ENCODE measurements at places on chromosomes 2 and 18.

- no peak for DNase-seq
These were observed 123.2 kb downstream of the BIRC6 start for GRCh38 chr2:32479993-32480392.

DNA sequence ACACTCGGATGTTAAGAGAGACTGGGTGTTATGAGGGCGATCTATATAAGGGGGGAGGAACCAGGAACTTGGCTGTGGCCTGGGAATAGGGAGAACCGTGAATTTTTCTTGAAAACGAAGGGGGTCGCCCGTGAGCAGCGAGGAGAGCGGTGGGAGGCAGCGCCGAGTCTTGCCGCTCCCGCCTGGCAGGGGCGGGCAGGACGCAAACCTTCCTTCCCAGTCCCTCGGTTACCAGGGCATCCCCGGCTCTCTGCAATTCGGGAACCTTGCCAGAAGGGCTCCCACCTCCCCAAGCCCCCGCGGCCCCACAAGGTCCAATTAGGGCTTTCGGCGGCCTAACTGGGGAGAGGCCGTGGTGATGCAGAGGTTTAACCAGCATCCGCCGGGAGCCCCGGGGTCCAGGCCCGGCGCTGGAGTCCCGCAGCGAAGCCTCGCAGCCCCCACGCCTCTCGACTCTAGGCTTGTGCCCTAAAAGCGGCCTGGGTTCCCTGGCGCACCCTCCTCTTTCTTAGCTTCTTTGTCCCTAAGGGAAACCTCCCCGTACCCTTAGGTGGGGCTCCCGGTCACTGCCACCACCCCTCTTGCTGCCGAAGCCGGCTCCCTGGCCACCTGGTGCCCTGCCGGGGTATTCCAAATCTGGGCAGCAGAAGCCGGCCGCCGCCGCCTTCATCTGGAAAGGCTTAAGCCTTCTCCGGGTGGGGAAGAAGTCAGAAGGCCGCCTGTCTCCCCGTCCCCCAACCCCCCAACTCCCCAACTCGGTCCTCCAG, 680 bp upstream of the FHOD3 start:
- no peak for DNase-seq

- no peak for DNase-seq
These were observed 157.4 kb downstream of the TANC1 start for GRCh38 chr2:159125858-159126257.

- DNase-seq, result no peak
These were observed 120.1 kb downstream of the KCNF1 start for GRCh38 chr2:11031876-11032275.

GRCh38 chr2:45765007-45765727, 113.7 kb downstream of the PRKCE start:
- no peak for DNase-seq

- DNase-seq, result no peak
These were observed 142.5 kb downstream of the FAM210A start for GRCh38 chr18:13583576-13584550.

- no peak for DNase-seq
These were observed 16.9 kb downstream of the LYG2 start for GRCh38 chr2:99238599-99238998.

- no peak for DNase-seq
These were observed 103.6 kb downstream of the ACKR3 start for GRCh38 chr2:236673126-236673822.

DNA sequence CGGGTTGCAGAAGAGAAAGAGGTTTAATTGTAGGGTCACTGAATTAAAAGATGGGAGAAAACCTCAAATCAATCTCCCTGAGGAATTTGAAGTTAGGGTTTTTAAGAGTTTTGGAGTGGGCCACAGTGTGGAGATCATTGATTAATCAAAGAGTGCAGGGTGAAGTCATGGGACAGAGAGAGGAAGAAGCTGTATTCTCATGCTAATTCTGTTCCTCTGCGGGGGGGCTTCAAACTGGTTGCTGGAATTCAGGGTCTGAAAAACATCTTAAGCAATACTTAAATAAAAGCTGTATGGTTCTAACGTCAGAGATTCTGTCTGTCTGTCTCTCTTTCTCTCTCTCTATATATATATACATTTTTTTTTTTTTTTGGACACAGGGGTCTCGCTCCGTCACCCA, 169.8 kb upstream of the SPATS2L start:
- DNase-seq, result no peak

- no peak for DNase-seq
These were observed 78.7 kb downstream of the MTCL1 start for GRCh38 chr18:8783994-8784530.

DNA sequence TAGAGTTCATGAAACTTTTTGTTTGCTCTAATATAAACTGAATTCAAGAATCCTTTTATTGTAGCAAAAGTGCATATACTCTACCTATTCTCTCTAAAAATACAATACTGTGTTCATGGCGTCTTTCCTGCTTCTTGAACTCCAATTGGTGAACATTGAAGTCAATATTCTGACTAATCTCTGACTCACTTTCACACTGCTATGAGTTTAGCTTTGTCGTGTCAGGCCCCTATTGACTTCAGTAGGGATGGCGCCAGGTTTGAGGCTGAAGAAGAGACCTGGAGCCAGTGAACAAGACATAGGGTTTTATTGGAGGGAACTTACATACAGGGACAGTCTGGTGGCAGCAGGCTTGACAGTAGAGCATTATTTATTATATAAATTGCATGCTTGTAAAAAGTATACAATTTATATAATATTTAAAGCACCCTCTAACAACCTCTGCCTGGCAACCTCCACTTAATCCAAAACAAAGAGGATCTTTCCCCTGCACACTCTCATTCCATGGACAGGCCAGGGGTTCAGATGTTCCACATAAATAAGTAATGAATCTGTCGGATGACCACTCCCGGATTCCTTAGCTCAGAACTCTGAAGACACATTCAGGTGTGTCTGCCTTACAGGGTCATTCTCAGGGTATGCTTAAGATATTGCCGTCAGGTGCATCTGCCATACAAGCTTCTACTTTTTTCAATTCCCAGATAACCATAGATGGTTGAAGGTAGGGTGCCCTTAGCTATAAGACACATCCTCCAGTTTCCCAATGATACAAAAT, 141.0 kb downstream of the CERS6 start:
- DNase-seq, result no peak

GRCh38 chr2:189086710-189087109, 92.9 kb downstream of the COL5A2 start:
- DNase-seq, result no peak

GRCh38 chr2:68237404-68237803, 14.9 kb downstream of the PPP3R1 start:
- no peak for DNase-seq

DNA sequence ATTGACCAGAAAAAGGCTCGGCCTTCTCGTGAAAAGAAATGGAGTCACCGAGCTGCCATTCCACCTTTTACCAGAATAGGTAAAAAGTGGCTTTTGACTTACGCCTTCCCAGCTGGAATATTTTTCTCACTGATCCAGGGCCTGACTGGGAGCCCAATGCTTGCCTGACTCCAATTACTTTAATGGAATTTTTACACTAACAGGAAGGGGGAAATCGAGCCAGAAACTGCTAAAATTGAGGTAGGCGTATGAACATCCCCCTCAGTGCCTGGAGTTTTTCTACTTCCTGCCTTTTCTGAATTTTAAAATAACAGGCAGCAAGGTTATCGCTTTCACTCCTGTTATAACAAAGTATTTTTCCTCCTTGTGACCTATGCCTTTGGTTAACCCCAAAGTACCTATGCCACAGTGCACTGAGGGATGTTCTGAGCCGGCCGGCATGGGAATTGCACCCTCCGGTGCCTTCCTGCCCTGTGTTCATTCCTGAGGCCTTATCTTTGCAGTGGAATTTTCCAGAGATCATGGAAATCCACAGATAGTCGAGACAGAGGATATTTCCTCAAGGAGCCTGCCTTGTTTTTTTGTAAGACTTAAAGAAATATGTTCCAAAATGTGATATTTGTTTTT, 18.3 kb upstream of the RPL31 start:
- no peak for DNase-seq

- no peak for DNase-seq
These were observed 398.1 kb downstream of the TNS1 start for GRCh38 chr2:217604527-217605194.

- DNase-seq, result no peak
These were observed 52.3 kb downstream of the IRS1 start for GRCh38 chr2:226747288-226747687.

DNA sequence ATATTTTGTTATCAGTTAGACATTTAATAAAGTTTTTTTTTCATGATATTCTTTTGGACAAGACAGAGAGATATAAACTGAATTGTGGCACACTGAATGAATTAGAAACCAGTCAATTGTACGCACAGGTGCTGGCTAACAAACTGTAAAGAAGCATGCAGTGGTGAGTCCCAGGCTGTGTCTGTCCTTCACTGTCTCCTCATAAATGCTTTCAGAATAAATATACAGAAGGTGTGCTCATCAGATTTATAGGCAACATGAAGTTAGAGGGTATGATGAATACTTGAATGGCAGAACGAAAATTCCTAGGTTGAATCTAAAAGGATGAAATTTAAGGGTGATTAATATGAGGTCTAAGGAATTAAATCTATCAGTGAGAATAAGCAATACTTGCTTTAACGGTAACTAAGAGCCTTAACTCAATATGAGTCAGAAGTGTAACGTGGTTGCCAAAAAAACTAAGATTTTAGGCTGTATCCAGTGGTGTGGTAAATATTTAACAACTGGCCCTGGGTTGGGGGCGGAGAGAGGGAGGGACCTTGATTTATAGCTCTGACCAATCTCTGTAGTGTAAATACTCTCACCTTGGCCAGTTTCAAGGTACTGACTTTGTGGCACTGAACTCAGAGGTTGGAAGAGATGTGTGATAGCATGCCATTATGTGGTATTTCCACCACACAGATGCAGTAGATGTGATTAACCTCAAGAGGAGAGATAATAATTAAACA, 41.9 kb upstream of the AAK1 start:
- no peak for DNase-seq

GRCh38 chr2:224024270-224024669, 14.8 kb downstream of the SERPINE2 start:
- DNase-seq, result no peak

DNA sequence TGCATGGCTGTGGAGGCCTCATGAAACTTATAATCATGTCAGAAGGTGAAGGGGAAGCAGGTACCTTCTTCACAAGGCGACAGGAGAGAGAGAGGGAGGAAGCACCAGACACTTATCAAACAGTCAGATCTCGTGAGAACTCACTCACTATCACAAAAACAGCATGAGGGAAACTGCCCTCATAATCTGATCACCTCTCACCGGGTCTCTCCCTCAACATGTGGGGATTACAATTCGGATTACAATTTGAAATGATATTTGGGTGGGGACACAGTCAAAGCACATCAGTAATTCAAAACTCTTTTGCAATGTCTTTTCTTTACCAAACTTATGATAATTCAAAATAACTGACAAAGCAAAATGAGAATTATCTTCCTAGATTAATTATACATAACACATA, 8.5 kb upstream of the CCDC68 start:
- DNase-seq, result no peak

GRCh38 chr2:236309669-236310029, 45.4 kb upstream of the ASB18 start:
- no peak for DNase-seq

GRCh38 chr18:58754544-58755068, 83.3 kb downstream of the MALT1 start:
- DNase-seq, result no peak

GRCh38 chr18:79344208-79344581, 51.5 kb upstream of the NFATC1 start:
- DNase-seq, result no peak

GRCh38 chr2:69090820-69091219, 77.8 kb downstream of the ANTXR1 start:
- DNase-seq, result no peak

GRCh38 chr18:51639541-51639940, 442.1 kb upstream of the MEX3C start:
- no peak for DNase-seq

GRCh38 chr2:234098681-234099080, 48.2 kb downstream of the SPP2 start:
- DNase-seq, result no peak

GRCh38 chr2:143398781-143399180, 269.6 kb downstream of the ARHGAP15 start:
- no peak for DNase-seq

- DNase-seq, result no peak
These were observed 16.6 kb downstream of the ARPC2 start for GRCh38 chr2:218233543-218233942.

- DNase-seq, result no peak
These were observed 145.7 kb upstream of the KLF7 start for GRCh38 chr2:207311316-207312005.

- DNase-seq, result no peak
These were observed 4.6 kb upstream of the ADRA2B start for GRCh38 chr2:96120991-96121390.

DNA sequence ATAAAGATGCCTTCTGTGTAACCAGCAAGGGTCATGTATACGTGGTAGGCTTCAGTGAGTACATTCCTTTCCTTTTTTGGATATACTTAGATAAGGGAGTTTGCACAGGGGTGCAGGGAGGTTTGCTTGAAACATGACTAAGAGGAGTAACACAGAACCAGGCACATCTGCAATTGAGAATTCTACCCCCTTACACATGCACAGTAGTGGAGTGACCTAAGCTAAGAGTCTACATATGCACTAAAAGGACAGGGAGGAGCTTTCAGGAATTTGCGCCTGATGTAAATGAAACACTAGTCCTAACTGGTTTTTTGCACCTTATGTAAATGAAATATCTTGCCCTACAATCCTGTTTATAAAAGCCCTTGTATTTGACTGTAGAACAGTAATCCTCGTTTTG, 194.8 kb upstream of the NABP1 start:
- no peak for DNase-seq

- DNase-seq, result no peak
These were observed 378 bp downstream of the WDPCP start for GRCh38 chr2:63587814-63588384.

DNA sequence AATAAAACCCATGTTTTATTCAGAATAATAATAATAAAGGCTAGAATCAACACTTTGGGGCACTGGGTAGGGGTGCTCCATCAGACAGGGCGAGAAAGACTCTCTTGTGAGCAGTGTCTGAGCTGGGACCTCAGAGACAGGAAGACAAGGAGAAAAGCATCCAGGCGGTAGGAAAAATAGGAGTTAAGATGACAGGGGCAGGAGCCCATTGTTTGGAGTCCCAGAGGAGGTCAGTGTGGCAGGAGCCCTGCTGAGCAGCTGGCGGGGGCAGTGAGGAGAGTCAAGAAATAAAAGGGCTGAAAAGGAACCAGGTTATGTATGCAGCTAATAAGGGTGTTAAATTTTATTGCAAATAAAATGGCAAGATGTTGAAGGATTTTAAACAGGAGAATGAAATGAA, 457.4 kb downstream of the FBXO15 start:
- DNase-seq, result no peak

- DNase-seq, result no peak
These were observed 82.0 kb downstream of the DCDC2C start for GRCh38 chr2:3785220-3785889.

DNA sequence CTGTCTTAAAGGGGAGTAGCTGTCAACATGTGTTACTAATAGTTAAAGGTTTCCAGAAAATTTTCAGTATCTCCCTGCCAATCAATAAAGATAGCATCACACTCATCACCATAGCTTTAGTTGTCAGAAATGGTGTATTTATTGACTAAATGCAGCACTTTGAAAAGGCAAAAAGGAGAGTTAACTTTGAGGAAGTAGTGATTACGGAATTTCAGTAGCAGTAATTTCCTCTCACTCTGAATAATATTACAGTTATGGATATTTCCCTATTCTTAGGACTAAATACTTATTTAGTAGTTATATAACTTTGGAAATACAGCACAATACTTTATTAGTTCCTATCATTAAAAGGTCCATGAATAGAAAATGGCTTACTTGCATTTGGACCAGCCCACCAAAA, 250.5 kb downstream of the CAMKMT start:
- no peak for DNase-seq

All from stimulated activated CD4-positive, alpha-beta T cell treated with anti-CD3 and anti-CD28 coated beads, Interleukin-15, amount 100 ng/mL, for 1 hour (primary cell).